Activated T-cell treated with anti-CD3 and anti-CD28 coated beads, Interleukin-2, amount 50 U/mL, for 24 hours (primary cell): ENCODE measurements at places on chromosomes 7 and 10.

- no peak for DNase-seq
These were observed 31.0 kb downstream of the MKI67 start for GRCh38 chr10:128095027-128095752.

- DNase-seq: no peak
These were observed 611 bp downstream of the NDUFA5 start for GRCh38 chr7:123557016-123557397.

- no peak for DNase-seq
These were observed 587 bp upstream of the CELF2 start for GRCh38 chr10:11017000-11017569.

- no peak for DNase-seq
These were observed 2.9 kb downstream of the AQP1 start for GRCh38 chr7:30914596-30914995.

GRCh38 chr7:117793976-117794375 lies 79.3 kb downstream of the CTTNBP2 start:
- no peak for DNase-seq

DNA sequence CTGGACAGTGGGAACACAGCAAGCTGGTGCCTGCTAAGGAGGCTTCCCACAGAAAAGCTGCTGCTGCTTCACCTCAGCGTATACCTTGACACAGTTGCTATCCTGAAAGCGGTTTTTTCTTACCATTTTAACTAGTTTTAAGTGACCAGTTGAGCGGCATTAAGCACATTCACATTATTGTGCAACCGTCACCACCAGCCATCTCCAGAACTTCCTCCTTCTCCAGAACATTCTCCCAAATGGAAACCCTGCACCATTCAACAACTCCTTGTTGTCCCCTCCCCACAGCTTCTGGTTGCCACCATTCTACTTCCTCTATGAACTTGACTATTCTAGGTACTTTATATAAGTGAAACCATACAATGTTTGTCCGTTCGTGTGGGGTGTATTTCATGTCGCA lies 169.9 kb downstream of the SNX10 start:
- DNase-seq: no peak

- no peak for DNase-seq
These were observed 4.8 kb downstream of the MNX1 start for GRCh38 chr7:157005456-157006204.

DNA sequence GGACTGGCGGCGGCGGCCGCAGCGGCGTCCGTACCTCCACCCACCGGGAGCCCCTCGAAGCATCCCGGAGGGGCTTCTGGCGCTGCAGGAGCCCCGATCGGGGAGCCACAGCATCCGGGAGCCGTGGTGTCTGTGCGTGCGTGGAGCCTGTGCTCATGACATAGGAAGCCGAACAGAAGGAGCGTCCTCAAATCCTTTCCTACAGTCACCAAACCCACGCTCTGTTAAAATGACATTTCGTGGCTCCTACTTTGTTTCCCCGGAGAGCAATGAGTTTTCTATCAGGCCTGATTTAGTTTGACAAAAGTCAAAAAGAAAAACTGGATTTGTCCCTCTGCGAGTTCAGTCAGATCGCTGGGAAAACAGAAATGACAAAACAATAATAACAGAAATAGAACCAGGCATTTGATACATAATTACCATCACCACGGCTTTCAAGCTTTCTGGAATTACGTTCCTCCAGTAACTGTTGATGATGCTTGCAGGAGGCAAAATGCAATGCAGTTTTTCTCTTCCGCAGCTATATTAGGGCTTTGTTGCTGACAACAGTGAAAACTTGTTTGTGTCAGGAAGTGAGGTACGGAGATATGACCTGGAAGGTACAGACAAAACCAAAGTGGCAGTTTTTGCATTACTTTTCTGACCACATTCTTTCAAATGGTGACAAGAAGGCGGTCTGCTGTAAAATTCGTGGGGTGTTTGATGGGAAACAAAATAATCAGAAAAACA lies 219.3 kb upstream of the MKLN1 start:
- DNase-seq: no peak

DNA sequence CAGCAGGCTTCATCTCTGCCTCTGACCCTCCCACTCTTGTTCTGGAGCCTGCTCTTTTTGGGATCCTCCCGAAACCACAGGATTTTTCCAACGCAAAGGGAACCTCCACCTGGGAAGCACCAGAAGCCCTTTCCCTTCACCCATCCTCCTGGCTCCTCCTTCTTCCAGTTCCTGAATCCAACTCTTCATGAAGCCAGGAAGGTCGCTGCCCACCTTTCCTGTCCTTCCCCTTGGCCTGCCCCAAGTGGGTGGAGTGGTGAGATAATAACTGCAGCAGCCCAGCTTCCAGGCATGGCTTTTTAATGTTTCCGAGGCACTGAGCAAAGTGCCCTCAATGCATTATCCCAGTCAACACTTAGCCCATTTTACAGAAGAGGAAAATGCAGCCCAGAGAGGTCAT lies 70.8 kb upstream of the EEPD1 start:
- no peak for DNase-seq

DNA sequence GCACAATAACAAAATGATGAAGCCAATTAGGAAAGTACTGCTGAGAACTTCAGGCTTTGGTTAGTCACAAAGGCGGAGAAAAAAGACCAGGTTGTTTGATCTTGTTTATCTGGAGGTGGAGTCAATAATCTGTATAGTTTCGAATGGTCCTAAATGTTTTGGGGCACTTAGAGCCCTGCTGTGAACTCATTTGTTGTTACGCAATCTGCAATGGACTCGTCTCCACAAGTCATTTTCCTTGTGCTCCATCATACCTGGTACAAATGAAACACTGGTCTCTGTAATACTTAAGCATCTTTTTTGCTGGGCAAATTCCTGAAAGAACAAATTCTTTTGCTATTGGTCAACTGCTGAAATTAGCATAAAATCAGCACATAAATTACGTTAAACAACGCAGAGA lies 430.5 kb downstream of the GATA3 start:
- DNase-seq: no peak

DNA sequence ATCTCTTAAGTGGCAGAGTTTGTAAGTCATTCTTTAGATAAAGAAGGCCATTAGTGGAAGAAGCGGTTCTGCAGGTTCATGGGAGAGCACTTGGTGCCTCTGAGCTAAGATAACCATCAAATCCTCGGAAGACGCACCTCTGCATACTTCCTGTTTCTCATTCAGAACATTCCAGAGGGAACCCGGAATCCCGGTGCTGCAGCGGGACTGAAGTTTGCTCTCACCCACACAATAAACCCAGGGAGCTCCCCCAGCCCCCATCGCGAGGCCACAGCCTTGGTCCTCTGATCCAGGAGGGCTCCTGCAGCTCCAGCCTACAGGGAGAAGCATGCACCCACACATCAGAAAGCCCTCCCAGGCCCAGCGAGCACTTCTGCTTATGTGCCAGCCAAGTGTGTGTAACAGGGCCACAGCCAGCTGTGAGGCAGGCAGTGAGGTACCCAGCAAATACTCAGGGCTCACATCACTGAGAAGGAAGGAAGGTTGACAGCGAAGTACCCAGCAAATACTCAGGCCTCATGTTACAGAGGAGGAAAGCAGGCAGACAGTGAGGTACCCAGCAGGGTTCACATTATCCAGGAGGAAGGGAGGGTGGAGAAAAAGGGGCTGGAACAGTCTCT lies 142.4 kb downstream of the DIP2C start:
- no peak for DNase-seq

- no peak for DNase-seq
These were observed 58.3 kb upstream of the NKX6-2 start for GRCh38 chr10:132844069-132844809.

GRCh38 chr7:101828301-101829020 lies 11.0 kb downstream of the CUX1 start:
- DNase-seq: no peak

DNA sequence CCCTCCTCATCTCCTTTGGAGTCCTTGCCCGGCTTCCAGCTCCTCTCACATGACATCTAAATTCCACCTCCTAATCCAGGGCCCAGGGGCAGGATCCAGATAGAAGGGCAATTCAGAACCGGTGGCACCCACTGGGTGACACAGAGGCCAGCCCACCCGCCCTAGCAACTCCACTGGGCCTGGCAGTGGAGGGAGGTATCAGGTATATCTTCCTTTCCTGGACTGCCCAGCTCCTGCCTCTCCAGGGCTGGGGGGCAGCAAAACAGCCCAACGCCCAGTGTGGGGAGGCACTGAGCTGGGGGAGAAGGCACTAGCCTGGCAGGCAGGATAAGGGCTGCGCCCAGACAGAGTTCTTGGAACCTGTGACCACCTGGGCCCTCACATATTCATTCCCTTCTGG lies 10.4 kb upstream of the TRIM8 start:
- no peak for DNase-seq

DNA sequence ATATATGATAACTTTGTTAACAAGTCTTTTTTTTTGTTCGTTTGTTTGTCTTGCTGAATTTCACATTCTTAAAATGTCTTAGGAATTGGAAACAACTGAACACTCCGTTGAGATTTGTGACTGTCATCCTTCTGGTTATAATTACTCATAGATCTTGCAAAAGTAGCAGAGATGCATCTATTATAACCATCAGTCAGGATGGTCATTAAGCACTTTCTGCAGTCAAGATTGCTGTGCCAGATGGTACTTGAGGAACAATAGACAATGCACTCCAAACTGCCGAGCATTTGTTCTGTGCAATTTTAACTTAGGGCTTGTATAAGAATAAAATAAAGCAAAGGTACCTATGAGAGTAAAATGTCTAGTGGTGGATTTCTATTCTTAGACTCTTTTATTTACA lies 710.1 kb upstream of the KCND2 start:
- no peak for DNase-seq

GRCh38 chr10:79376751-79377556 lies 29.7 kb downstream of the PPIF start:
- no peak for DNase-seq

- no peak for DNase-seq
These were observed 41.4 kb upstream of the GHITM start for GRCh38 chr10:84097787-84098353.

GRCh38 chr10:125011171-125011925 lies 69.4 kb downstream of the ZRANB1 start:
- no peak for DNase-seq
